ENCODE measurements at places on chromosomes 6 and 20.

DNA sequence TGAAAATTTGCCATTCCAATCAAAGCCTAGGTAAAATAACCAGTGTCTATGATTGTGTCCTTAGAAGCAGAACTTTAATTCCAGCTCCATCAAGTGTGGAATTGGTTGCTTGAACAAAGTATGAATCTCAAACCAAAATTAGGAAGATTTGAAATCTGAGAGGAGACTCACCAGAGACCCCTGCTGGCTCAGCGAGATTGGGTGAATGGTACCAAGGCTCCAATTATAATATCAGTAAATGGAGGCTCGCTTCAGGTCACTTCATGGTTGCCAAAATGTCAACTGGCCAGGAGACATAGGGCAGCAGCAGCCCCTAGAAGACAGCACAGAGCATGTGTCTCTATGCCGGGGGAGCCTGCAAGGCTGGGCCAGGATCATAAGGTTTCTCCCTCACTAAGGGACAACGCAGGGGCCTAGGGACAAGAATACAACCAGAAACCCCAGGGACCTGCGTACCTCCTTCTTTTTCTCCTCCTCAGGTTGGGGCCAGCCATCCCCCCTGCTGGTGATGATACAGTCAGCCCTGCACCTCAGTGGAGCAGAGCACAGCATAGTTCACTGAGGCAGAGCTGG is 14.0 kb downstream of the RBL1 start:
- no peak for DNase-seq

GRCh38 chr20:25389858-25390537 is 637 bp downstream of the ABHD12 start:
- DNase-seq, result peak; percentile 63

GRCh38 chr6:1094306-1094705 is 217.6 kb upstream of the FOXQ1 start:
- no peak for DNase-seq

GRCh38 chr6:19322691-19323485 is 514.3 kb upstream of the ID4 start:
- no peak for DNase-seq

GRCh38 chr6:44037847-44038542 is 89.3 kb downstream of the MRPL14 start:
- no peak for DNase-seq

- no peak for DNase-seq
Observed at GRCh38 chr6:45420083-45420908, 42.6 kb upstream of the SUPT3H start.

GRCh38 chr20:62217913-62218773 is 1.9 kb downstream of the HRH3 start:
- no peak for DNase-seq

DNA sequence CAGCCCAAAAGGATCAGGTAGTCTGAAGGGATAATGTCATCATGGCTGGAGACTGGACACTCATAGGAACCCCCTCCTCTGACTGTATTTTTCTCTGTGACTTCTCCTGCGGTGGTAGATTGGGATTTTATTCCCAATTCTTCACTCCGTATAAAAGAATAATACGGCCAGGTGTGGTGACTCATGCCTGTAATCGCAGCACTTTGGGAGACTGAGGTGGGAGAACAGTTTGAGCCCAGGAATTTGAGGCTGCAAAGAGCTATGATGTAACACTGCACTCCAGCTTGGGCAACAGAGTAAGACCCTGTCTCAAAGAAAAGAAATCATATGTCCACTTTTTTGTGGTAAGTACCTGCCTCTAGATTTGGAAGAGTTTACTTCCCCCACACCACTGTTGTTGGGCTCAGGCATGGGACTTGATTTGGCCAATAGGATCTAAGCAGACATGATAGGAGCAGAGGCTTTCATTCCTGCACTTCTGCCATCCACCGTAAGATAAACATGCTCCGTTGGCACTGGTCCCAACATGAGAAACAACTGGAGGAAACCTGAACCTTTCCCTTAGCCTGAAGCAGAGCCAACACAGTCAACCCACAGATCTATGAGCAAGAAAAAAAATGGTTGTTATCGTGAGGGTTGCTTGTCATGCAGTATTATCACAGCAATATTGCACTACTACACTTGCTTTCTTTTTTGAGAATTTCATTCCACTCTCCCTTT is 82.0 kb downstream of the JPH2 start:
- DNase-seq, result peak; percentile 91

DNA sequence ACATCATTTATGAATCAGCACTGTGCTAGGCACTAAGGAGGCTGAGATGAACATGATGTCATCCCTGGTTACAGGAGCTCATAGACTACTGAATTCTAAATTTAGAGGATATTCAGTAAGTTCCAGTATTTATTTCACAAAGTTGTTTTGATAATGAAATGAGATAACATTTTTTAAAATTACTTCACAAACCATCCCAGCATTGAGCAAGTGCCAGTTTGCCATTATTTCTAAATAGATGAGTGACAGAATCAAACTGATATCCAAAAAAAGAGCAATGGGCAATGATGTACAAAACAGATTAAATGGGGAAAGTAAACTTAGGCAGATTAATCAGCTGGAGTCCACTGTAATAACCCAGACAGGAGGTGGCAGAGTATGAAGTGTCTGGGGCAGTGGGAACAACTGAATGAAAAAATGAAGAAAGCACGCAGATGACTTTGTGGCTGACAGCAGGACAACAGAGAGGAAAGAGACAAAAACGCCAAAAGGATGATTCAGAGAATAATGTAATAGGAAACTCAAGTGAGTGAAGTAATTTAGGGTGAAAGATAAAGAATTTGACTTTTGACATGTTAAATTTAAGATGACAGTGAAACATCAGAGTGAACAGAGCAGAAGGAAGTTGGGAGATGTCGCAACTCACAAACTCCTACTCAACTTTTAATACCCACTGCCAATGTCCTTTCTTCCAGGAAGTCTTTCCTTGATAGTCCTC is 70.2 kb downstream of the RCAN2 start:
- no peak for DNase-seq

- DNase-seq, result no peak
Observed at GRCh38 chr6:13709689-13710551, 1.7 kb downstream of the RANBP9 start.

DNA sequence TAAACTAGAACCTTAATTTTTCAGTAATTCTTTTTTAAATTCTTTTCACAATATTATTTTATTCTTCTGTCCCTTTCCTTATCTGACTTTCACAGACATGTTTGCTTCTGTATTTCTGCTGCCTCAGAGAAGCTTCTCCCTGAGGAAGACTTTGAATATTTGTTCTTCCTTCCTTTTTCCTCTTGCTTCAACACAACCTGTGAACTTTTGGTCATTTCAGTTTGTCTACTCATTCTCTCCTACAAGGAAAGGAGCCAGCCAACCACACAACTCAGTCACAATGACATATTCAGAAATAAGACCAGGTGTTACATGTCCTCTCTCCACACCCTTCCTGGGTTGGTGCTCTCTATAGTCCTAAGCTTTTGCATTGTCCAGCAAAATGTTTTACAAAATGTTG is 310.4 kb downstream of the TFAP2B start:
- no peak for DNase-seq

GRCh38 chr6:127516662-127517273 is 2.4 kb downstream of the MTCL3 start:
- no peak for DNase-seq

DNA sequence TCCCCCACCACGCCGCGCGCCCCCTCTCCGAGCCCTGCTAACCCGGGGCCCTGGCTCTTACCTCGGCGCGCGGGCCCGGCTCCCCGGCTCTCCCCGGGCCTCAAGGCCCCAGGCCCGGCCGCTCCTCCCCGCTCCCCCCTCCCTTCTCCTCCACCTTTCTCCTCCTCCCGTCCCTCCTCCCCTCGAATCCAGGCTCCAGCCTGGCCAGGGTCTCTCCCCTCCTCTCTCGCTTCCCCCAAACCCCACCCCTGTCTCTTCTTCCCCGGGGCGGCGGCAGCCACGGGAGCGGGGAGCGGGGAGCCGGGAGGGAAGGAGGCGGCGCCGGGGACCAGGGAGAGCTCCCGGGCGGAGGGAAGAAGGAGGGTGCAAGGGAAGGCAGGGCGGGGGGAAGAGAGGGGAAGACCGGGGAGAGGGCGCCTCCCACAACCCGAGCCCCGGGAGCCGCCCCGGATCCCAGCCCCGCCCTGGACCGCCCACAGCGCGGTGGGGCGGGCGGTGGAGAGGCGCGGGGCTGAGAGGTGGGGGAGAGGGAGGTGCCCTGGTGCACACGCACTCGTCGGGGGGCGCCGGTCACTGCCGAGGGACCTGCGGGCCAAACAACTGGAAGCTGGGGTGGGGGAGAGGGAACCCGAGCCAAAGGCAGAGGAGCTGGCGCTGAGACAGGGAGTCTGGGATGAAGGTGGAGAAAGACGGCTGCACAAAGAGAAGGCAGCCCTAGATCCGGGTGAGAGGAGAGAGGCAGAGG is at the start of gene GABBR1:
TSS of gene GABBR1 (minus strand) at position 395 of the 745 bp plus-strand sequence. CDS start 798 bp downstream, outside the sequence.
- DNase-seq, result peak; percentile 89

DNA sequence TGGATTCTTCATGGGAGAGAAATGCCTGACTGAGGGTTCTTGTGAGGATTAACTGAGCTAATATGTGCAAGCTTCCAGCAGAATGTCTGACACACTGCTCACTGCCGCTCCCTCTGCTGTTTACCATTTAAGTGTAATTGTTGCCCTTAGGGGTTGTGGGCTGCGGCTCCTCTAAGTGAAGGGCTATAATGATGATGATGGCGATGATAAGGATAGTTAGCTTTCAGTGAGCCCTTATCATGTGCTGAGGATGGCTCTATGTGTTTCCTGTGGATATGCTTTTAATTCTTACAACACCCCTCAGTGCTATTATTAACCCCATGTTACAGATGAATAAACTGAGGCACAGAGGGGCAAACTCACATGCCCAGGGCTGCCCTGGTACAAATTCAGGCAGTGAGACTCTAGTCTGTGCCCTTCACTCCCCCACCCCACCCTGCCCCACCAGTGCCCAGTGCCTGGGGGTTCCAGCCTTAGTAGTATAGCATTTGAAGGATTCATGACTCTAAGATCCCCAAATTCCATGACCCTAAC is 33.4 kb downstream of the TGM2 start:
- peak; percentile 67 for DNase-seq

GRCh38 chr6:131681585-131681984 is 19.6 kb downstream of the OR2A4 start:
- DNase-seq, result no peak

DNA sequence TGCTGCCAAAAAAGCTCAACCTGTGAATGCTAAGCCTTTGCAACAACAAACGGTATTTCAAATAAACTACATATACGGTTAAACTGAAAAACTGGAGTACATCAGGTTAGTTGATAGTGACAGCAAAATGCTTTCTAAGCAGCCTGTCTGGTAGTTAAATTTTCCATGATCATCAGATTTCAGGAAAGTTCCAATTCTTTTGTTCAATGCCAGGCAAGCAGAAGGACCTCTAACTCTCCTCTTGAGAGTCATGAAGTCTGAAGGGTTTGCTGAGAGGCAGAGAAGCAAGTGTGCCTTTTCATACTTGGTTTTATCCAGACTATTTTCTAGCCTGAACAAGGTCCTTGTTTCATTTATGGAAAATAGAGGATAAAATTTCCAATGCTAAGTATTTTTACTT is 4.5 kb downstream of the FLRT3 start:
- DNase-seq, result no peak

GRCh38 chr6:75463061-75463460 is 30.5 kb downstream of the FILIP1 start:
- no peak for DNase-seq

- DNase-seq, result no peak
Observed at GRCh38 chr6:166313255-166314070, 5.3 kb upstream of the PRR18 start.

GRCh38 chr6:140537834-140538705 is 1163.6 kb upstream of the CITED2 start:
- DNase-seq, result peak; percentile 55

DNA sequence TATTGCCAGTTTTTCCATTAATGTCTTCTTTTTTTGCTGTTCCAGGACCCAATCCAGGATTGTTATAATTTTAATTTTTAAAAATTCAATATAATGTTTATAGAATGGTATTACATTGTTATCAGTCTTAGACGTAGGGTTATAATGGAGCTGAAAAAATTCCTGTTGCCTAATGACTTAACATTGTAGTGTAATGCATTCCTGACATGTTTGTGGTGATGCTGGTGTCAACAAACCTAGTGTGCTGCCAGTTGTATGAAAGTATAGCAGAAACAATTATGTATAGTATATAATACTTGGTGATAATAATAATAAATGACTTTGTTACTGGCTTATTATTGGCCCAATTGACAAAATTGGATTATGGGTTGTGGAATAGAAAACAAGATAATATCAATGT is 30.4 kb downstream of the KIZ start:
- DNase-seq, result no peak

- DNase-seq, result no peak
Observed at GRCh38 chr6:52577778-52578463, 1.1 kb upstream of the TRAM2 start.

GRCh38 chr20:52945862-52946522 is 26.2 kb upstream of the TSHZ2 start:
- DNase-seq, result no peak

- DNase-seq, result no peak
Observed at GRCh38 chr20:16392346-16392745, 180.9 kb downstream of the KIF16B start.

DNA sequence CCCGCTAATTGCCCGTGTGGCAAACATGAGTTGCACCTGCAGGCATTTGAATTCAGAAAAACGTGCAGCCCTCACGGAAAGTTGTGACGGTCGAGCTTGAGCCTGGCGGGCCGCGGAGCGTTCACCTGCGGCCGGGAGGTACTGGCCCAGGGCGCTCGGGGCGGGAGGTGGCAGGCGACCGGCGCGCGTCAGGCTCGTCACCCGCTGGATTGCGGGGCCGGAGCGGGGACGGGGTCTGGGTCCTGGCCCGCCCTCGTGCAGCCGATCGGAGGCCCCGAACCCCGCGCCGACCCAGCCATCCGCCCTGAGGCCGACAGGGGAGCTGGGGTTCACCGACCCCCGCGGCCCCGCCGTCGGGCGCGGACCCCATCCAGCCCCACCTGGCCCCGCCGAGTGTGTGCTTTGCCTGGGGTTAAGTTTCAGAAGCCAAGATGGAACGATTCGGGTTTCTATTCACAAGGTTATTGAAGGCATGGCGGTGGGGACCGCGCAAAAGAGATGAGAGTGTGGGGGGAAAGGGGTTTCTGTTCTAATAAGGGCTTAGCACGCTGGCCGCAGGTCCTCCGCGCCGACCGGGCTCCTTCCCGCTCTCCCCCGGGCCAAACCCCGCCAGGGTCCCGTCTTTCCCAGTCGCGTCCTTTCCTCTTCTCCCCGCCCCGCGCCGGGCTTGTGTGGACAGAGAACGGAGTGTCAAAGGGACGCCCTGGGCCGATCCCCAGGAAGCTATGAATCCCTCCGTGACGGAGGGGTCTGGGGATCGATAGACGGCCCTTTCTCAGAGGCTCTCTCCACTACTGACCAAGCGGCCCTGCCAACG is 1.6 kb upstream of the HEY2 start:
- no peak for DNase-seq

All from RWPE2 (cell line).